ENCODE measurements at places on chromosomes 2 and 18.

DNA sequence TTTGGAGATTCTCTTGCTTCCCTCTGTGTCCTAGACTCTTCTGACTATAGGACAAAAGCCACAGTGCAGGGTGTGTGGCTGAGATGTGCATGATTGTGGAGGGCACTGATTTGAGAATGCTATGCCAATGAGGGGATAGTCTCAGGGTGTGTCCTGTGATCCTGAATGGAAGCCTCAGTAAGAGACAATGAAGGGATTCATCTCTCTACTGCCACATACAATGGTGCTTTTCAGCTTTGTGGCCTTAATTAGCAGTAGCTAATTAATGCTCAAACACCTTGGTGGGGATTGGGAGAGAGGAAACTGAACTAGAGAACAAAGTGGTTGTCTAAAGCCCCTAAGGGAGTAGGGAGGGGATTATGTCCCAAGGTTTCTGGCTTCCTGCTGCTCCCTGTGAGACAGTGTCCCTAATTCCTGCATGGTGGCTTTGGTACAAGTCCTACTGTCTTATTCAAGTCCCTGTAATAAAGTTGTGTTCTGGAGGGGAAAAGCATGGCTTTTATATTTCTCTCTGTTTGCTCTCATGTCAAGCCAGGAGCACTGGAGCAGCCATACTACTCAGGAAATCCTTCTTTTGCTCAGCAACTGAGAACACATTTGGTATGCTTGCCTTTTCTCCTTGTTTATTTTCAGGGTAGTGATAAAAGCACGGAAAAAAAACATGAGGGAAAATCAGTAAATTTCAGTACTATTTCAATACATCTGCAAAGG, 415.2 kb upstream of the TCF4 start:
- DNase-seq, result no peak

- DNase-seq, result no peak
These were observed 29.5 kb downstream of the SCN2A start for GRCh38 chr2:165268754-165269153.

GRCh38 chr2:161983866-161984265, 90.1 kb downstream of the DPP4 start:
- DNase-seq, result no peak

GRCh38 chr2:88698498-88699233, 7.2 kb downstream of the RPIA start:
- no peak for DNase-seq

- no peak for DNase-seq
These were observed 107.1 kb upstream of the PKDCC start for GRCh38 chr2:41940745-41941063.

DNA sequence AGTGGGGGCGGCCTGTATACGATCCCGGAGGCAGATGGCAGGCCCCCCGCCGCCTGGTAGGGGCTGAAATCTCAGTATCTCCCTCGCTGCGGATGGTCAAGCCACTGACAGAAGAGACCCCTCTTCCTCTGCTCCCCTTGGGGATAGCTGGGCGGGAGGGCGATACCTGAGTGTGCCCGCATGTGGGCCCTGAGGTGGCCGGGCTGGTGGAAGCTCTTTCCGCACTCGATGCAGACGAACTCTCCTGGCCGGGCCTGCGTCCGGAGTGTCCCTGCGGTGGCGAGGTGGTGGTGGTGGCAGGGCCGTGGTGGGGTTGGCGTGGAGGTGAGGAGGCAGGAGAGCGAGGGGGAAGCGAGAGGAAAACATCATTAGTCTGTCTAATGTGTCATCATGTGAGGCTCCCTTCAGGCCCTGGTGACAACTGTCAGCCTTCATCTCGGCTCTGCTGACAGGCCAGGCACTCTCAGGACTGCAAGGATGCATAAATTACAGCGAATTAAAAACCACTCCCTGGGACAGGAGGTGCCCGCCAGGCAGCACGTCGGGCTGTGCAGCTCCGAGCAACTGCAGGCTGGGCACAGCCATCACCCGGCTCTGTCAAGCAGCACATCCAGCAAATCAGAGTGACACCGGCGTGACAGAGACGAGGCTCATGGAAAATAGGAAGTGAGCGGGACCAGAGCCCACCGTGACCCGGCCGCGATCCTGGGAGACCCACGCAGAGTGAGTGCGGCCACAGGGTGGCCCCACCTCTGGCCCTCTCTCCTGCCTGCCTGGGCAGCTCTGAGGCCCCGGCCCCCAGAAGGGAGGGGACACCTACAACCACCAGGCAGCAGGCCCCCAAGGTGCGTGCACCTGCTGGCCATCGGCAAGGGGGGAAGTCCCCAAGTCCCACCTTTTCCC, 123.5 kb downstream of the ZNF516 start:
- no peak for DNase-seq

DNA sequence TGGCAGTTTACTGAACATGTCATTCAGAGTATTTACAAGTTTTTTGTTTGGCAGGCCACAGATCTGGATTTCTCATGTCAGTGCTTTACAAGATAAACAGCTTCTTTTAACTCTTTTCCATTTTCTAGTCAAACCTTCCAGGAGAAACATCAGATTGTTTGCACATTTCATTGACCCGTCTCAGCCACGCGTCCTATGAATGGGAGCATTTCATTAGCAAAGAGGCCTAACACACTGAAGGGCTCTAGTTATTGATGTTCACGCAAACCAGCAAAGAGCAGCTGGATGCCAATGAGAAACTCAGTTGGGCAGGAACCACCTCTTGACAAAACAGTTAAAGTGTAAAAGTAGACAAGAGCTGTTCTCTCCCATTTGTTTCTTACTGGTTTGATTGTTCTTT, 29.2 kb upstream of the MFF start:
- DNase-seq, result no peak

DNA sequence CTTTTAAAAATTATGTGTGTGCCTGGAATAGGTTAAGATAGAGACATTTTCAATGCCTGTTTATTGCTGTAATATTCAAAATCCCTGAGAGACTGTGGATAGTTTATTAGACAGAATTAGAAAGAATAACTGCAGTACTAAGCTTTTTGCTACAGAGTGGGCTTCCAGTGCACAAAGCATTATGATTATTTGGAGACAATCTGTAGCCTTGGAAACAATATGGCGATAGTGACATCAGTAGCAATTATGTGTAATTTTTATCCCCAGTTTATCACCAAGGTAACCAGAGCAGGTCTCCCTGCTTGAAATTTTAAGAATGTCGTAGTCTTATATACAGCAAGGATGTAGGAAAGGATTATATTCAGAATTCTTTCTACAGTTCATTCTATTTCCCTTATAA, 100.0 kb downstream of the MYO3B start:
- DNase-seq, result no peak

DNA sequence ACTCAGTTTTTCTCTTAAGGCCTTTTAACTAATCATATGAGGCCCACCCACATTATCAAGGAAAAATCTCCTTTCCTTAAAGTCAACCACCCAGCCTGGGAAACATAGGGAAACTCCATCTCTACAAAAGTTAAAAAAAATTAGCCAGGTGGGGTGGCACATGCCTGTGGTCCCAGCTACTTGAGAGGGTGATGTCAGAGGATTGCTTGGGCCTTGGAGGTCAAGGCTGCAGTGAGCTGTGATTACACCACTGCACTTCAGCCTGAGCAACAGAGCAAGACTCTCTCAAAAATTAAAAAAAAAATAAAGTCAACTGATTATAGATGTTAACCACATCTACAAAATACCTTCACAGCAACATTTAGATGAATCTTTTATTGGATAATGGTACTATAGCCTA, 5.8 kb downstream of the DPYSL5 start:
- no peak for DNase-seq

GRCh38 chr2:30567317-30567716, 120.3 kb downstream of the LCLAT1 start:
- DNase-seq, result no peak

GRCh38 chr2:143171817-143172216, 42.6 kb downstream of the ARHGAP15 start:
- DNase-seq, result no peak

DNA sequence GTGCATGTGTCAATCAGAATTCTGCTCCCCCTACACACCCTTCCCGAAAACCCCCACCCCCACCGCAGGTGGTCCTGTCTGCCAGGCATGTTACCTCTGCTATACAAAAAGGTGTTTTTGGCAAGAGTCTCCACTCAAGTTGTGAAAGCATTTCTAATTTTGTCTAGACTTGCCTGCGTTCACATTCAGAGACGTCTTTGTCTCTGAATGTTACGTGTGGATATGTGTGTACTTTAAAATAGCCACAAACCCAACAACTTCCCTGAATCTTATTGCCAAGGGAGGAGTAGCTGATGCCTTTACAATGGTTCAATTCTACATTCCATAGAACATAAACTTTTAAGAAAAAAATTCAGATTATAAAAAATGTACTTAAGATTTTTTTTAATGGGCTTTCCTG, 66.6 kb downstream of the ITGA4 start:
- DNase-seq, result no peak

- no peak for DNase-seq
These were observed 317.6 kb upstream of the REG3G start for GRCh38 chr2:78707776-78708386.

DNA sequence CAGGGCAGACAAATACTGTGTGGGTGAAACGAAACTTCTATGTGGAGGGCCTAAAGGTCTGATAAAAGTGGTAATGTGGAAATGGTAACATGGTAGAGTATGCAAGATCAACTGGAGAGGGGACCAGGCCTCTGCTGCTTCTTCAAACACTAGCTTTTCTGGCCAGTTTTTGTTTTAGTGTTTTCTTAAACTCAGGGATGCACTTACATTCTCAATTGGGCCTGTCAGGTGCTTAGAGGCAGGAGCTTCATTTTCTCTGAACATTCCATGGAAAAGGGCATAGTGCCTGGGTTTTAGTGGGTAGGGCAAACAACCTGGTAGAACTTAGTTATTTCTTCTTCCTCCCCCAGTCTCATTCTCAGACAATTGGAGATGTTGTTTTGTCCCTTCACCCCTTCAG, 10.5 kb upstream of the ST3GAL5 start:
- no peak for DNase-seq

- DNase-seq, result no peak
These were observed 158.1 kb upstream of the SPATS2L start for GRCh38 chr2:200148366-200148765.

- DNase-seq, result no peak
These were observed 19.0 kb downstream of the SNED1 start for GRCh38 chr2:241017228-241017940.

DNA sequence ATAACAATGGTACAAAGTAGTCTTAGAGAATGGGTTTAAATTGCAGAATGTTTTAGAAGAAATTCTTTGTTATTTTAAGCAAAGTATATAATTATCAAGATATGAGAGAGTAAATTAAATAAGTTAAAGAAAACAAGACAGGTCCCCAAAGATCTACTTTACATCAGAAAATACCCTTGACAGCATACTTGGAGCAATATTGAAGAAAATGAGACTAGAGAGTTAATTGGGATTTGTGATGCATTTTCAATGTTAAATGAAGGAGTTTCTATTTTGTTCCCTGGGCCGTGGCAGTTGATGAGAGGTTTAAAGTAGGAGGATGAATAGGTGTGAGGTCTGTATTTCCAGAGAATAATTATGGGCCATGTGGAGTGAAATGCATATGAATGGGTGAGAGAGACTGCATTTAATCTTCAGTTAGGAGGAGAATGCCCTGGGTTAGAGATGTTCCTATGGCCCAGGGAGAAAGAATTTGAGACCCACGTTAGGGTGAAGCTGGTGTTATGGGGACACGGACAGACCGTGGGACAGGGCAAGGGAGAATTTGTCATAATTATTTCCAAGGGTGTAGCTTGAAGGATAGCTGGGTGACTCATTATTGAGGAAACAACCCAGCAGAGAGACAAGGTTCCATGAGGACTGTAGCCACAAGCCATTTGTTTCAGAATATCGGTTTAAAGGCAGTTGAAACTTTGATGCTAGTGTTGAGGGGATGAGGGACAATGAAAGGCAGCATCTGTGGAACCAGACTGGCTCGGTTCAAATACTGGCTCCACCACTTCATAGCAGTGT, 22.7 kb downstream of the MGAT5 start:
- DNase-seq, result no peak

DNA sequence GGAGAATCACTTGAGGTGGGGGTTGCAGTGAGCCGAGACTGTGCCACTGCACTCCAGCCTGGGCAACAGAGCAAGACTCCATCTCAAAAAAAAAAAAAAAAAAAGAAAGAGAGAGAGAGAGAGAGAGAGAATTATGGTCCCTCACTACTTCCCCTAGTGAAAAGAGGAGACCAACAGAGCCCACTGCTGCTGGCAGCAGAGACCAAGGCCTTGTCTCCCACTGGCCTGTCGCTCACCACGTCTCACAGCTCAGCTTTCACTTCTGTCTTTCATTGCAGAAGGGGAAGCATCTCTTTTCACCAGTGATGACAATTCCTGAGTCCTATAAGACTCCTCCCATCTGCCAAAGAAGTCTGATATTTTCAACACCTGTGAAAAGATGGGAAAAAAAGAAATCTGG, 81.3 kb downstream of the CLHC1 start:
- no peak for DNase-seq

- no peak for DNase-seq
These were observed 56.8 kb downstream of the ATOH8 start for GRCh38 chr2:85810371-85811179.

DNA sequence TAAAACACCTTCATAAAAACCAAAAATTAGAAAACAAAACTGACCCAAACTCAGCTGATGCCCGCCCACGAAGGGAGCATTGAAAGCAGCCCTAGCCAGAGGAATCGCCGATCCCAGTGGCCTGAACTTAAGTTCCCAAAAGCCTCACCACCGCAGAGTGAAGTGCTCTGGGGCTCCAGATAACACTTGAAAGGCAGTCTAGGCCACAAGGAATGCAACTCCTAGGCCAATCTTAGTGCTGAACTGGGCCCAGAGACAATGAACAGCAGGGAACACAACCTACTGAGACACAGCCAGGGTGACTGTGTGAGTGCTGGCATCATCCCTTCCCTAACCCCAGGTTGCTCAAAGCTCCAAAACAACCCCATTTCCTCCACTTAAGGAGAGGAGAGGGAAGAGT, 59.6 kb upstream of the CHN1 start:
- no peak for DNase-seq

GRCh38 chr2:42827647-42828486, 35.5 kb upstream of the HAAO start:
- peak; percentile 83 for DNase-seq

All from hematopoietic multipotent progenitor cell treated with erythropoietin and hydrocortisone succinate and interleukin-3 and kit ligand, for 15 days (in vitro differentiated cells).